Prostate gland (tissue), 2 donors: ENCODE measurements at places on chromosomes 7 and 10. TPM values are rescaled to one million over a fixed set of nuclear protein-coding genes. Genes with fewer than 3 reads are reported as not detected.

ADAM8 gene
- total RNA-seq = 7.2 TPM

- H3K36me3 ChIP-seq = no peaks in the 10 kb centered on the region
- no peaks in the 10 kb centered on the region for H3K27me3 ChIP-seq
- peaks cover 5% of the 10 kb centered on the region for H3K4me1 ChIP-seq
- no peak overlapping the region for H3K27ac ChIP-seq
Measured at GRCh38 chr10:79053481-79054202, 15.1 kb upstream of the ZMIZ1 start.

DNA sequence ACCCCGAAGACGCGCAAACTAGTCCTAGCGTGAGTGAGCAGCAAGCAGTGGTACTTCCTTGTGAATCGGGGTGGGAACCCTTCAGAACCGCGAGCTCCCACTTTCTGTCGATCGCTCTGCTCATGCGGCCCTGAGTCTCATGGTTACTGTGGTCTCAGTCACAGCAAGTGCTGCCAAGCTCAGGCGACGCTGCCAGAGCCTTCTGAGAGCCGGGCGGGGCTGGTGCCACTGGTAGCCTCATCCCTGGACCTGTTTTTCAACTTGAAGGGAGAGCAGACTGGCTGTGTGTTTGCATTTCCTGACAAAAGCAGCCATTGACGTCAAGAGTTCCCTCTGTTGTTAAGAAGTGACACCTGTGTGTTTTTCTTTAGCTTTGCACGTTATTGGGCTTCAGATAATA, 32.9 kb upstream of the BHLHA15 start:
- peaks cover 22% of the 10 kb centered on the region for H3K4me1 ChIP-seq
- no peak overlapping the region for H3K4me3 ChIP-seq
- no peaks in the 10 kb centered on the region for H3K36me3 ChIP-seq

DNA sequence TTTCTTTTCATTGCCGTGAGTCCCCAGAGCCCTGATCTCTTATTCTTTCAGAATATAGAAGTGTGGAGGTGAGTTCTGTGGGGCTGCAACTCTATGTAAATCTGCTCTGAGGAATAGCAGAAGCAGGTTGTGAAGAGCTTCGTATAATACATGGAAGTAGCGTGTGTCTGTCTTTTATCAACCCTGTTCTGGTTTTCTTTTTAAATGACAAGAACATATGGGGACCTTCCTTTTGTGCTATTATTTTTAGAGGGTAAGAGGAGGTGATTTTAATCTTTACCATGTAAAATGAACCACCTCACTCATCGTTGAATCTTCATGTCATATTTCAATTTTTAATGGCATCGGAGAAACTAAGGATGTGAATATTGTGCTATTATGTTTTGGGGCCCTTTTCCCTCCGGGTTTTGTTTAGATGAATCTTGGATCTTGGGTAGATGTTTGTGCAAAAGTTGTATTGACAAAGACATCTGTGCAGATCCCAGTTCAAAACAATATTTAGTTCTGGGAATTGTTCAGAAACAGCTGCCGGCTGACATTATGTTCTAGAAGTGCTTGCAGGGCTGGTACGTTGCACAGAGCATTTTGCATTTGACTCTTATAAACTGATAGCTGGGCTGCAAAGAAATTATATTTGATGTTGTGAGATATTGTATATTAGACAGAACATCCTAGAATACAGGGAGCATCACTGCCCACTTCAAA, 46.7 kb downstream of the PLXDC2 start:
- no peak for DNase-seq
- no peak overlapping the region for H3K27ac ChIP-seq
- H3K27me3 ChIP-seq = no peaks in the 10 kb centered on the region
- H3K4me3 ChIP-seq = no peak overlapping the region
- H3K36me3 ChIP-seq = no peaks in the 10 kb centered on the region
- no peaks in the 10 kb centered on the region for H3K4me1 ChIP-seq

- no peak for DNase-seq
- peak overlapping the region; percentile 63 for H3K27ac ChIP-seq
- H3K27me3 ChIP-seq = no peaks in the 10 kb centered on the region
- no peaks in the 10 kb centered on the region for H3K4me1 ChIP-seq
- no peaks in the 10 kb centered on the region for H3K36me3 ChIP-seq
- H3K4me3 ChIP-seq = no peak overlapping the region
Measured at GRCh38 chr7:94392393-94392786, 2.3 kb upstream of the COL1A2 start.

CYP2C19 gene
- total RNA-seq = not detected

DNA sequence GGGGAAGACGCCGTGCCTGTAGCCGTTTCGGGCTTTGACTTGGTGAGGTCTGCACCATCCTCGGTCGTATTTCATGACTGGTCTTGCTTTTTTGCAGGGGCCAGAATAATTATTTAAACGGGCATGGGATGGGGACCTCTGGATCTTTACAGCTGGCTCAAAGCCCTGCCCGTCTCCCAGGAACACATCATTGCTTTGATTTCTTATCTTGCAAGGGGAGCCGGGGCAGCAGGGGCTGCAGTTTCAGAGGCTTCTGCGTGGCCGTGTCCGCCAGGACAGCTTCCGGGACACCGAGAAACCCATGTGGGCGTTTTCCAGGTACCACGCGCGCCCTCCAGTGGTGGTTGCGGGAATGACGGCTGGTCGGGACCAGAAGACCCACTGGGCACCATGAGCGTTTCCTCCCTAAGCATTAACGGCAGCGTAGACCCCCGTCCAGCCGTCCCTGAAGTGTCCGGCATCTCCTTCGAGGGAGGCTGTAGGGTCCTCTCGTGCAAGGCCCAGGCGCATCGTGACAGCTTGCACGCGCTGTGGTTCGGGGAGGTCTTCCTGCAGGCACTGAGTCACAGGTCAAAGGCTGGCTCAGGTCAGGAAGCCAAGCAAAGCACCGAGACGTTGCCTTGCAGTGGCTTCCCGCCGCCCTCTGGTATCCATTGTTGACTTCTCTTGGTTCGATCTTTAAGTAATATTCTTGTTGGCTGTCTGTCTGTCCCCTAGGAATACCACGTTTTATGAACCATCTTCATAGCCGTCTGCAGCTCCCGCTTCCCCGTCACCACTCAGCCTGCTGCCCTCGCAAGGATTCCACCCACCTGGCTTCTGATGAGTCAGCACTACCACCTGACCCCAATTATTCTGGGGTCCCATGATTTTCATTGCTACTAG, 16.2 kb upstream of the ZFAND2A start:
- DNase-seq = peak; percentile 64
- no peak overlapping the region for H3K27ac ChIP-seq
- no peaks in the 10 kb centered on the region for H3K36me3 ChIP-seq

DNA sequence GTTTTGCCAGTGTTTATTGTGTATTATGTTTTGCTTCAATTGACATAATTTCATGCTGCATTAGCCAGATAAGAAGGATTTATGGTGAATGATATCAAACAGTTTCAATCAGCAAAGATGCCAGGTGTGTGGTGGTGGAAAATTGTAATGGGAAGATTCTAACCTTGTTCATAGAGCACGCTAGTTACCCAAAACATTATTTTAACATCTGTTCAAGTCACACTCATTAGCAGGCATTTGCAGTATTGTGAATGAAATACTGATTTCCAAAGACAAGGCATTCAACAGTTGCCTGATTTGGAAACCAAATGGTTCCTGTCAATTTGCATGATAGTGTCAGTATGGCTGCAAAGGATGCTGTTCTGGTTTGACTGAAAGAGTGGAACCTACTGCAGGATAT, 129.7 kb downstream of the EPC1 start:
- no peak overlapping the region for H3K4me3 ChIP-seq
- no peaks in the 10 kb centered on the region for H3K4me1 ChIP-seq
- DNase-seq = no peak
- H3K36me3 ChIP-seq = no peaks in the 10 kb centered on the region

CCDC3 gene
- total RNA-seq = 41.8 TPM

DNA sequence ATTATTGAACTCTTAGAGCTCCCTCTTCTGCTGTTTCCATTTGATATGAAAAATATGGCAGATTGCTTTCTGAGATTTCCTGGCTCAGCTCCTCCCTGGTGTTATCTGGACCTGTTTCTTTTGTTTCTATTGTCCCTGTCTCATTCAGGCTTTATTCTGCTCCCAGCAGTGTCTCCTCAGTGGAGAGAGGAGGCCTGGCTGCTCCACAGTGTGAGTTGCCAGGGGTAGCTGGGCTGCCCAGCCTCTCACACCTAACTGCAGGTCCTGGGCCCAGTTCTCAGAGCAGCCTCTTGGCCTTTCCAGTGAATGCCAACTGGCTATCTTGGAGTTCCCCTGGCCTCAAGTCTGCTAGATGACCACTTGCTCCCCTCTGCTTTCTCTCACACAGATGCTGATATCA, 127.0 kb downstream of the VPS41 start:
- no peaks in the 10 kb centered on the region for H3K36me3 ChIP-seq
- no peak for DNase-seq
- H3K27ac ChIP-seq = no peak overlapping the region
- H3K4me3 ChIP-seq = no peak overlapping the region
- H3K4me1 ChIP-seq = no peaks in the 10 kb centered on the region

DNA sequence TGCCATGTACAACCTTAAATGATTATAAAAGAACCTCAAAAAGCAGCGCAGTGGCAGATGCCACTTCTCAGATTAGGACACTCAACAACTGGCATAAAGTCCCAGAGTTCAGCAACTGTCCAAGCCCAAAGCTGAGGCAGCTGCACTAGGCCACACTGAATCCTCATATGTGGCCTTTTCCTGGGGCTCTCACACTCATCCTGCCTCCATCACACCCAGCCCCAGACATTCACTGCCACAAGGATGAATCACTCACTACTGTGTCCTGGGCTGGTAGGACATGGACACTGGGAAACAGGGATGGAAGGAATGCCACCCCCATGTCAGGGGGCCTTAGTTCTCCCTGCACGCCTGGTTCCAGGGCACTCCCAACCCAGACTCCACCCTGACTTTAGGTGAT, 547.7 kb downstream of the TNS3 start:
- no peaks in the 10 kb centered on the region for H3K36me3 ChIP-seq
- H3K27ac ChIP-seq = no peak overlapping the region
- H3K27me3 ChIP-seq = no peaks in the 10 kb centered on the region
- no peak for DNase-seq
- H3K4me3 ChIP-seq = no peak overlapping the region

GRCh38 chr10:100736144-100736808, 9.1 kb upstream of the PAX2 start:
- H3K4me3 ChIP-seq = no peak overlapping the region
- H3K27me3 ChIP-seq = peaks cover 64% of the 10 kb centered on the region
- H3K27ac ChIP-seq = no peak overlapping the region
- no peaks in the 10 kb centered on the region for H3K36me3 ChIP-seq

DNA sequence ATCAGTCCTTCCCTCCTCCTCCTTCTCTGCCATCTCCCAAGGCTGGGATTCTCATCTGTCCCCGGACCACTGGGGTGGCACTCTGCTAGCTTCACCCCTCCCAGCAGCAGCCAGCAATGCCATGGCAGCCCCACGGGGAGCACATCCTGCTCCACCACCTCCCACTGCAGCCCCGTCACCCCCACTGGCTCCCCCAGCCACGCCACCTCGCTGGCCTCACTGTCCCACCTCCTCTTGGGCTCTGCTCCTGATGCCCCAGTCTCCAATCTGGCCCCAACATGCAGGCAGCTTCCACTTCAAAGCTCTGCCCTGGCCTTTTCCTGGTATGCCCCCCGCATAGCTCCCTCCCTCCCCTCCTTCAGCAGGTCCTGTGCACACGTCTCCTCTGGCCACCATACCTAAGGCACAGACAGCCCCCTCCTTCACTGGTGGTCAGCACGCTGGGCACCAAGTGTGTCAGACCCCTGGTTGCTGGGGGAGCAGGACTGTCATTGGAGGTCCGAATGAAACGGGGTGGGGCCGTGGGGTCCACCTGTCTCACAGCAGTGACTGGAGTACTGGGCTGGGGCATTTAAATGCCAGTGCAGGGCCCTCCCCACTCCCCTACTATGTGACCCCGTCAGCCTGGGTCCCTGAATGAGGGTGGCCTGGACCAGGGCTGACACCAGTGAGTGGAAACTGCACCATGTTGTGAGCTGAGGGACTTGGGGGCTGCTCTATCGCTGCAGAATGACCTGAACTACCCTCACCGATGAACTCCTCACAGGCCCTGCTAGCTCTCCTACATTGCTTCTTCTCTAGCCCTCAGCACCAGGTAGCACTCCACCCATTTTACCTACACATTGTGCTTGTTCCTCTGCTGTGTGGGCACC, 38.7 kb downstream of the RASGEF1A start:
- no peak for DNase-seq
- H3K4me1 ChIP-seq = no peaks in the 10 kb centered on the region
- no peaks in the 10 kb centered on the region for H3K27me3 ChIP-seq
- no peak overlapping the region for H3K27ac ChIP-seq
